ENCODE measurements at places on chromosomes 6 and 20.

GRCh38 chr6:96613291-96613999 is 50.5 kb downstream of the FHL5 start:
- no peak for DNase-seq

- DNase-seq = no peak
Observed at GRCh38 chr20:38809942-38810341, 4.4 kb downstream of the PPP1R16B start.

DNA sequence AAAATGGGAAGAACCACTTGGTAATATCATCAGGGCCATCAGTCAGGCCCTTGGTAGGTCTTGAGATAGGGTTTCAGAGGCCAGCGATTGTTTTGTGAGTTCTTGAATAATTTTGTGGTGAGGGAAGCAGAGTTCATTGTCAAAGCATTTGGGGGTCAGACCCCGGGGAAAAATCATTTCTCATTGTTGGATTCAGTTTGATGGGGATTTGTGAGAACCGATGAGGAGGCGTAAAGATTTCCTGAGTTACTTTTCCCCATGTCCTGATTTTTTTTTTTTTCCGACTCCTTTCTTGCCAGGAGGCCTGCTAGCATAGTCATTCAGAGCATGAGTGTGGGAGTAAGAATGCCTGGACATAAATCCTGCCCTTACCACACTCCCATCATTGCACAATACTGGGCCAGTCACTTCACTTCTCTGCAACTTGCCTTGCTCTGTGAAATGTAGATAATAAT is 60.3 kb downstream of the TSHZ2 start:
- no peak for DNase-seq

DNA sequence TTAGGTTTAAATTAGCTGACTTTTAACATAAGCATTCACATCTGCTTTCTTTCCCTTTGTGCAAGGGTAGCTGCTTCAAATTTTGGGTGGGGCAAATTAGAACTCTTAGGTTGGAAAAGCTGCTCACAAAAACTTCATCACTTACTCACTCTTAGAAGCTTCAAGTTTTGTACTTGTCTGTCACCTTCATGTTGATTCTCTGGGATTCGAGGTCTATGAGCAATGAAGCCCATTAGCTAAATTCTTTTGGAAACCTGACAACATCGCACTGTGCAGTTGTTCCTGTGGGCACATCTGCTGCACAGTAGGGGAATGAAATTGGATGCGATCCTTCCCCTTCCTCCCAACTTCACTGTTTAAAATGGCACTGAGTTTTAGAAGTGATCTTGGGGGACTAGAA is 156.1 kb downstream of the UBE3D start:
- no peak for DNase-seq

- DNase-seq = no peak
Observed at GRCh38 chr6:71888756-71889340, 2.5 kb downstream of the RIMS1 start.

DNA sequence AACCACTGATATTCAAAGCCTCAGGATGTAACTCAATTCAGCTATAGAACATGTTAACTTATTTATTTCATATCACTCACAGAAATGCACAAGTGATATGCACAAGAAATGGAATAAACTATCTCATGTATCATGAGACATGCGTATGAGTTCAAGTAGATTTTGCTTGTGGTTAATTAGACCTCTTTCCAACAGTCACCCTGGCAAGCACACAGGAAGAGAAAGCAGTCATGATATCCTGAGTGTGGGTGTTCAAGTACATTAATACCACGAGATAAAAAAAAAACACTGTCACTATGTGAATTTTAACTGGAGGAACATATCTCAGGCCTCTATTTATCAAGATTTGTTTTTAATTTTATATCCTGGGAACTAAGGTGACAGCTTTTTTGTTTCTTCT is 64.2 kb downstream of the LAMP5 start:
- no peak for DNase-seq

- no peak for DNase-seq
Observed at GRCh38 chr6:16688984-16689636, 72.2 kb downstream of the ATXN1 start.

DNA sequence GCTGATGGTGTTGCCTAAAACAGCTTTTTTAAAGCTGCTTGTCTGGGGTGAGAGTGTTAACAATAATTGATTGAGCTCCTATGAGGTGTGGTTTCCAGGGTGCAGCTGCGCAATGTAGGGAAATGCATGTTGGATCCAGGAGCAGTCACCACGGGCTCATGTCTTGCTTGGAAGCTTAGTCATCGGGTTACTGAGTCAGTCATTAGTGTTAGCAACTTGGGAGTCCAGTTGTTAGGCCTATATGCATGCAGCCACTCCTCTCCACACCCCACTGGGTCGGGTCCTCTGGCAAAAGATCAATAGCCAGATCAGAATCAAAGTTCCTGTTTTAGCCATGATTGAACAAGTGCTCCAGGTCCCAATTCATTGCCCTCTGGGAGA is 271.7 kb upstream of the CHD6 start:
- no peak for DNase-seq

GRCh38 chr6:157539900-157540752 is 159.1 kb downstream of the ZDHHC14 start:
- DNase-seq = no peak

- no peak for DNase-seq
Observed at GRCh38 chr6:133244519-133244918, 3.4 kb downstream of the EYA4 start.

- no peak for DNase-seq
Observed at GRCh38 chr6:80227545-80228105, 121.2 kb downstream of the BCKDHB start.

DNA sequence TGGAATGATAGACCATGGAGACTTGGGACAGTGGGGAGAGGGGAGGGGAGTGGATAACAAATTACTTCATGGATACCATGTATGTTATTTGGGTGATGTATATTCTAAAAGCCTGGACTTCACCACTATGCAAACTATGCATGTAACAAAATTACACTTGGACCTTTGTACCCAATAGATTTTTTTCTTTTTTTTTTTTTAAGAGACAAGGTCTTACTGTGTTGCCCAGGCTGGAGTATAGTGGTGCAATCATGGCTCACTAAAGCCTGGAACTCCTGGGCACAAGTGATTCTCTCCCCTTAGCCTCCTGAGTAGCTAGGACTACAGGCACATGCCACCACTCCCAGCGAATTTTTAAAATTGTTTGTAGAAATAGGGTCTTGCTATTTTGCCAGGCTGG is 45.3 kb downstream of the RIPOR2 start:
- no peak for DNase-seq

DNA sequence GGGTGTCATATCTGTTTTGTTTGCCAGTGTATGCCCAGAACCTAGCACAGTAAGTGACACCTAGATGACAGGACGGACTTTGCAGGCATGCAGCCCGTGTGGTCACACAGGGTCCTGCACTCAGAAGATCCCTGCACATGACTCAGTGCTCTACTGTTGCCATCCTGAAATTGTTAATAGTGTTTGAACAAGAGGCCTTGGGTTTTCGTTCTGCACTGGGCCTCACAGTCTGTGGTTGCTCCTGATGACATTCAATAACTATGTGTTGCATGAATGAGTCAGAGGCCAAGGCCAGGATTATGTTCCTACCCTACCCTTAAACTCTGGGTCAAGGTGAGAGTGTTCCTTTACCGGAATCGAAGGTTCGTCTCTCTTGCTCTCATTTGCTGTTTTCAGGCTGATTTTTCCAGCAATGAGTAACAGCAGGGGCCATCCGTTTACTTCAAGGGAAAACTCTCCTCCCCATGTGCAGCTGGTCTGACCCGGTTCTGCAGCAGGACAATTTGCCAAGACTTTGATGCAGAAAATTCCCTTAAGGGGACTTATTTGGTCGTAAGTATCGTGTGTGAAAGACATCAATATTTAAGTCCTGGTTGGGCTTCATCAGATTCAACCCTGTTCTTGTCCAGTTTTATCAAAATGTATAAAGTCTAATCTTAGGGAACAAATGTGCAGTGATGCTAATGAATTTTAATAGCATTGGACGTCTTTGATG is 13.0 kb upstream of the PFDN4 start:
- DNase-seq = no peak

GRCh38 chr6:50851049-50851845 is 32.6 kb downstream of the TFAP2B start:
- DNase-seq = no peak

DNA sequence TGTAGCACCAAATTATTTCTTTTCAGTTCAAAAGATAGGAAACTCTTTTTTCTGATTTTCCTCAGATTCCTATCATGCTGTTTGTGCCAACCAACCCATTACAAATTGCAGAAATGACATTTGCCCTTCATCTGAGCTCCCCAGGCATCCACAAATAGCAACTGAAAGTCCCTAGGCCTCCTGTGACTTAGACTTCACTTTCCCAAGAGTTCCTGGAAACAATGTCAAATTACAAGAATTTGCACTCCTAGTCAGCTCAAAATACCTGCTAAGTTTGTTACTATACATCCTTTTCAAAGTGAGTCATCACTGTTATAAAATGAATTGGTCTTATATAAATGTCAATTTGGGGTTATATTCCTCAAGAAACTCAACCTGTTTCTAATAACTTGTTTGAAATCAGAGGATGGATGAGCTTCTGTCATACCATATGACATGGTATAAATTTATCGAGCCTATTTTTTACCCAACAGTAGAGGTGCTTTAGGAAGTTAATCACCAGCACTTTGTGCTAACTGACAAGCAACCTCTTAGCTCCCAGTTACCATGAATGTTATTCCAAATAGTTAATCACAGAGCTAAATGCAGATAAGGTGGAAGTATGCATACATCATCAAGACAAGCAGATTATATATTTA is 256.5 kb downstream of the HACE1 start:
- no peak for DNase-seq

- no peak for DNase-seq
Observed at GRCh38 chr20:58168843-58169242, 59.6 kb downstream of the ANKRD60 start.

DNA sequence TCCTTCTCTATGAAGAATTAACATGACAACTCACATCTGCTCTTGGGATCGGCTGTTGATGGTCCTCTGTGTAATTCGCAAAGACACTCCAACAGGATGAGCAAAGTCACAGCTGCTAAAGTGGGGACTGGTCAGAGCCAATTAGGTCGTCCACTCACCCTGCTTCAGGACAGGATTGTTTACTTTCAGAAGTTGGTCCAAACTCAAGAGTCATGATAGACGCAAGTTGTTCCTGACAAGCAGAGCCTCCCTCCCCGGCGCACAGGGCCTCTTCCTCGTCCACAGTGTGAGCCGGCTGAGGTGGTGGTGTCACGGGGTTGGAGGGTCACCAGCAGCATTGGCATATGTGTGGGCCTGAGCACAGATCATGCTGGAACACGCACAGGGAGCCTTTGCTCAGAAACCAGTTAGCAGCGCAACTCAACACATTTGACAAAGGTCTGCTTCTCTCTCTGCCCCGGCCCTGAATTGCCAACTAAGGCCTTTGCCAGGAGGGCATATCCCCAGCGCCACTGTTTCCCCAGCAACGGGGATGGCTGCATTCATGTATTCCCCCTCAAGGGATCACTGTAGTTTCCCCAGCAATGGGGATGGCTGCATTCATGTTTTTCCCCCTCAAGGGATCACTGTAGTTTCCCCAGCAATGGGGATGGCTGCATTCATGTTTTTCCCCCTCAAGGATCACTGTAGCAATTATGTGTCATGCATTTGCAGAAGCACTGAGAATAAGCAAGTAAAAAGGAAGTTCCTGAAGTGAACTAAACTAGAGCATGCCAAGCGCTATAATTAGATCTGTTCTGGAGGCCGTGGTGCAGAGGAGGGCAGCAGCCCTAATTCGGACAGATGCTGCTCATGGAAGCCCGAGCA is 111.7 kb downstream of the THBS2 start:
- no peak for DNase-seq

- DNase-seq = no peak
Observed at GRCh38 chr6:110439356-110439755, 24.0 kb upstream of the DDO start.

DNA sequence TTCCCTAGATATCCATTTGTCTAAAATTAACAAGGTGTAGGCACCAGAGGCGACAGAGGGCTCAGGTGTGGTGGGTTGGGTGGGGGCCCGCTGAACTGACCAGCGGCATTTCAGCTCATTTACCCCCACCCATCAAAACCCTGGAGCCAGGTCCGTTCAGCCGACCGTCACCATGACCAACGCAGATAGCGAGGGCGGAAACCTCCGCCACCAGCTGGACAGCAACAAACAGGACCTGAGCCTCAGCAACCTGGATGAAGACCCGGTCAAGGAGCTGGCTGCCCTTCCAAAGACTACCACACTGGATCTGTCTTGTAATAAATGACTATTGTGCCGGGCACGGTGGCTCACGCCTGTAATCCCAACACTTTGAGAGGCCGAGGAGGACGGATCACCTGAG is 120.8 kb upstream of the LGSN start:
- no peak for DNase-seq

DNA sequence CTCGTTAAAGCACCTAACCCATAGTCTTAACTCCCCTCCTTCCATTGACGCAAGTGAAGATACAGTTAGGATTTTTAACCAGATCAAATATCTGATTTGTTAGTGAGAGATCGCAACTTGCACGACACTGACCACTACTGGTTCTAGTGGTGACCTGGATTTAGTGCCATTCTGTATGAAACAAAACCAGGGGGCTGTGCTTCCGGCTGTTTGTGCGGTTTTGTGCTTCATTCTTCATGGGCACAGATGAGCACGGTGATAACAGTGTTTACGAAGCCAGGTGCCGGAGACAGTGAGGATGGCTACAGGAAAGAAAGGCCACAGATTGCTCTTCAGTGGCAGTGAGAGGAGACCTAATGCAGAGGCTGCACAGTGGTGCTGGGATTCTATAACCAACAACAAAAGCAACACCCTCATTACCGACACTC is 75.5 kb downstream of the NOL4L start:
- no peak for DNase-seq

DNA sequence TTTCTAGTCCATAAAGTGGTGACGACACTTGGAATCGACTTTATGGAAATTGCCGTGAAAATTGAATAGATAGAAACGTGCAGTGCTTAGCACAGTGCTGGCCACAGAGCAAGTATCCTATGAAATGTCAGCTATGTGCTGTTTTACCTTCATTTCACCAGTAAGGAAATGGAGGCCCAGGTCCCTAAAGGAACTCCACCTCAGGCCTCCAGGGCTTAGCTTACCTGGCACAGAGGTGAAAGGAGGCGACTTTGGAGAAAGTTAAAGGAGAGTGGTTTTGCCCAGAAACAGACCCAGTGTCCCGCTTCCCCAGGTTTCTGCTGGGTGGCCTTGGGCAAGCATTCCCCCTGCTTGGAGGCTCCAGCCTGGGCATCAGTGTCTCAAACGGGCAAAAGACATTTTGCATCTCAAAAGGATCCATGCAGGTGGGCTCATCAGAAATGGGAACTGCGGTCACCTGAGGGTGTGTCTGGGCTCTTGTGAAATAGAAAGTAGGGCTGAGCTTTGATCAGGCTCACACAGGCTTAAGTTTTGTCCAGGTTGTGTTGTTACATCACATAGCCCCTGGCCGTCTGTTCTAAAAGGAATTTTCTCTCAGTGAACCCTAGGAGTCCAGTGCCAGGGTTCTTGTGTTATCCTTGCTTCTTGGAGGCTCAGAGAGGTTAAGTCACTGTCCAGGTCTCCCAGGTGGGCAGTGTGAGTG is 6.8 kb upstream of the TULP1 start:
- no peak for DNase-seq
